ENCODE measurements at places on chromosomes 5 and 9. TPM values are rescaled to one million over a fixed set of nuclear protein-coding genes. Genes with fewer than 3 reads are reported as not detected.

IL4 gene
- not detected for total RNA-seq

CARD9 gene
- 1.6 TPM for total RNA-seq

ZCCHC9 gene
- total RNA-seq = 36.1 TPM

TGFBR1 gene
- 19.4 TPM for total RNA-seq

CRHBP gene
- total RNA-seq = not detected

SAXO1 gene
- not detected for total RNA-seq

STPG3 gene
- total RNA-seq = not detected

HARS2 gene
- 45.1 TPM for total RNA-seq

OTULINL gene
- total RNA-seq = 5.3 TPM

ADRA1B gene
- 10.9 TPM for total RNA-seq

FGF18 gene
- 0.61 TPM for total RNA-seq

CD74 gene
- total RNA-seq = 1,091 TPM

RAB3C gene
- not detected for total RNA-seq

ZCCHC10 gene
- 25.9 TPM for total RNA-seq

SV2C gene
- total RNA-seq = 0.88 TPM

MBLAC2 gene
- total RNA-seq = 9.6 TPM

SH3TC2 gene
- 60.3 TPM for total RNA-seq

SELENOP gene
- total RNA-seq = 2.0 TPM

GAPT gene
- not detected for total RNA-seq

FAM170A gene
- not detected for total RNA-seq

ZNF484 gene
- 6.3 TPM for total RNA-seq

ACER2 gene
- 7.6 TPM for total RNA-seq

LCP2 gene
- total RNA-seq = not detected

ARHGEF37 gene
- total RNA-seq = 13.0 TPM

CNTFR gene
- not detected for total RNA-seq

PCDHGA8 gene
- total RNA-seq = 1.1 TPM

FOXI1 gene
- total RNA-seq = not detected

CHSY3 gene
- total RNA-seq = 1.1 TPM

C9 gene
- total RNA-seq = not detected
